ENCODE measurements at places on chromosomes 5 and 9. TPM values are rescaled to one million over a fixed set of nuclear protein-coding genes. Genes with fewer than 3 reads are reported as not detected.

CFAP157 gene
- total RNA-seq, result not detected

HDHD3 gene
- 17.8 TPM for total RNA-seq

MEIKIN gene
- total RNA-seq, result not detected

RELL2 gene
- 24.1 TPM for total RNA-seq

CTNND2 gene
- total RNA-seq, result not detected

NEURL1B gene
- total RNA-seq, result 0.05 TPM

C9orf50 gene
- total RNA-seq, result not detected

IFNA13 gene
- not detected for total RNA-seq

LOX gene
- total RNA-seq, result 0.05 TPM

SLC1A1 gene
- not detected for total RNA-seq

TGFBI gene
- not detected for total RNA-seq

PCA3 gene
- total RNA-seq, result not detected
